ENCODE measurements at places on chromosomes 11 and 22. TPM values are rescaled to one million over a fixed set of nuclear protein-coding genes. Genes with fewer than 3 reads are reported as not detected.

- no peak overlapping the region for H3K27ac ChIP-seq
- peaks cover 28% of the 10 kb centered on the region for H3K4me1 ChIP-seq
- no peak overlapping the region for H3K4me3 ChIP-seq
- no peaks in the 10 kb centered on the region for H3K27me3 ChIP-seq
- DNase-seq = peak; percentile 32
- no peaks in the 10 kb centered on the region for H3K36me3 ChIP-seq
These were observed 3.2 kb downstream of the TTLL12 start for GRCh38 chr22:43183496-43184277.

HOATZ gene
- total RNA-seq = 0.43 TPM

DNA sequence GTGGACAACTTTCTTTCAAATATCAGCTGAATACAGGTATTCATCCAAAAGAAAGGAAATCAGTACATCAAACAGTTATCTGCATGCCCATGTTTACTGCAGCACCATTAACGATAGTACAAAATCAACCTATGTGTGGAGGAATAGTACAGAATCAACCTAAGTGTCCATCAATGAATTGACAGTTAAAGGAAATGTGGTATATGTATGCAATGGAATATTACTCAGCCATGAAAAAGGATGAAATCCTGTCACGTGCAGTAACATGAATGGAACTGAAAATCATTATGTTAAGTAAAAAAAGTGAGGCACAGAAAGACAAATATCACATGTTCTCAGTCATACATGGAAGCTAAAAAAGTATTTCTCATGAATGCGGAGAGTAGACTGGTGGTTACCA lies 132.3 kb downstream of the MED15 start:
- DNase-seq = no peak
- no peak overlapping the region for H3K27ac ChIP-seq
- no peak overlapping the region for H3K4me3 ChIP-seq
- no peaks in the 10 kb centered on the region for H3K4me1 ChIP-seq

DNA sequence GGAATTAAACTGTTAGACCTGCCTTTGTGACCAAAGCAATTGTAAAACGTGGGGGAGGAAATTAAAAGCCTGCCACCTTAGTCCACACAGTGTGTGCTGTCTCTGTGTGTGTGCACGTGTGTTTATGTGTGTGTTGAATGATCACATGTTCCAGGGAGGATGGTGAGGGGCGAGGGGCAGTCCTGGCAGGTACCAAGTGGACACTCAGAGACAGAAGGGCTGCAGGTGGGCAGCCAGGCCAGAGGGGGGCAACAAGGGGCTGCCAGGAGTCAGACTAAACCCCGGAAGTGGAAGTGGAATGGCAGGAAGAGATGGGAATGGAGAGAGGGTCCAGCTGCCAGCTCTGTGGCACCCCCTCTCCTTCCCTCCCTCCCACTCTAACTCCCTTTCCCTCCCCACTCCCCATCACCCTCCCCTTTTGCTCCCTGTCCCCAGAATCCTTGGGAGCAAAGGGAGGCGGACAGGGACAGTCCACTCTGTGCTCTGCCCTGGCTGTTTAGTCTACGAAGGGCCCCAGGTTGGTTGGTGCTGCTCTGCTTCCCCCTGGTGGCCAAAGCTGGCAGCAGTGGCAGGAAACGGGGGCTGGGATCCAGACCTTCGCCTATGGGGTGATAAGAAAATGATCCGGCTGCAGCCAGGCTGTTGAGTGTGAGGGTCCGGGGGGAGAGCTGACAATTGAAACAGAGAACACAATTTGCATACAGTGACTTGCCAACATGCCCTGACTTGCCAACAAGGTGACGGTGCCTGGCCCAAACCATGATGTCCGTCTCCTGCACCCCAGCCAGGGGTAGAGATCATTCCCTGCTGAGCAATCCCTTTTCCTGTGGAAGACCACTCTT lies 24.4 kb downstream of the P2RY2 start:
- no peak overlapping the region for H3K27ac ChIP-seq
- H3K4me3 ChIP-seq = no peak overlapping the region
- peaks cover 3% of the 10 kb centered on the region for H3K27me3 ChIP-seq

IFITM10 gene
- 5.1 TPM for total RNA-seq

IFITM1 gene
- 631 TPM for total RNA-seq

SPDYC gene
- total RNA-seq = not detected

DNA sequence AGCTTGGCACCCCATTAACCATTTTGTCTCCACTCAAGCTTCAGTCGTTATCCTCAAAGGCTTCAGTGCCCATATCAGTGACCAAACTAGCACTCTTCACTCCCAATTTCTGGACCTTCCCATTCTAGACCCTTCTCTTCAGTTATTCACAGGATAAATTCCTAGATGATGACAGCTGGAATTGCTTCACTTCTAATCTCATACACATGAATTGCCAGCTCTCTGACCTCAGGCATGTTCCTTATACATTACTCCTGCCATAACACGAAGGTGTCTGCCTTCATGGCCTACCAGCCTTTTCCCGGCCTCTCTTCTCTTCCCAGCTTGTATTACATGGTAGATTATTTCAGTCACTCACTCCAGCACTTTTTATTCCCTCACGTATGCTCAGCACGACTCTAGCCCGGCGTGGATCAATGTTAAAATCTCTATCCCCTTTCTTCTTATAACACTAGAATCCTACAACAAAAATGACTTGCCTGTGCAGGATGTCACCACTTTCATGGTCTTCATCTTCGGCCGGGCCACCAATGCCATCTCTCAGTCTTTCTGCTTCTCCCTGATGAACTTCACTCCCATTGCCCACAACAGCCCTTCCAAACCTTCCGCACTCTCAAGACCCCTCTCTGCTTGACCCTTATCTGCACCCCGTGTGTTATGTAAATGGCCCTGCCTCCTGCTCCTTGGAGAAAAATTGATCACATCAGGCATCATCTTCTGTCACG lies 36.9 kb downstream of the EIF3F start:
- H3K27ac ChIP-seq = no peak overlapping the region
- no peaks in the 10 kb centered on the region for H3K36me3 ChIP-seq
- peaks cover 20% of the 10 kb centered on the region for H3K4me1 ChIP-seq
- H3K4me3 ChIP-seq = no peak overlapping the region
- peak; percentile 23 for DNase-seq
- H3K27me3 ChIP-seq = no peaks in the 10 kb centered on the region

ST14 gene
- 1.4 TPM for total RNA-seq

- no peak overlapping the region for H3K27ac ChIP-seq
- no peak overlapping the region for H3K4me3 ChIP-seq
- peak; percentile 1 for DNase-seq
- no peaks in the 10 kb centered on the region for H3K4me1 ChIP-seq
These were observed 742.1 kb upstream of the TENM4 start for GRCh38 chr11:80182901-80183300.

DNA sequence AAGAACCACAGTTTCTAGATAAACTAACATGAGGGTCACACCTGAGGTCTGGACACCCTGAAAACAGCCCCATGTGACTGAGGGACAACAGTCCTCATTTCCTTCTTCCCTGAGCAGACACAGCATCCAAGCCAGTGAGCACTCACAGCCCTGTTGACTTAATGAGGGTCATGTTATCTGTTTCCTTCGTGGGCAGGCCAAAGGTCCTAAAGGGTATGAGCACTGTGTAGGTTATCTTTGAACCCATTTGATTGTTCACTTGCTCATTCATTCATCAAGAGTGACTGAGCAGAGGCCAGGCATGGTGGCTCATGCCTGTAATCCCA lies 170.7 kb upstream of the B3GAT1 start:
- H3K27me3 ChIP-seq = no peaks in the 10 kb centered on the region
- H3K27ac ChIP-seq = no peak overlapping the region
- no peaks in the 10 kb centered on the region for H3K4me1 ChIP-seq
- DNase-seq = no peak
- no peaks in the 10 kb centered on the region for H3K36me3 ChIP-seq

GRCh38 chr11:2380807-2381350 lies 3.8 kb downstream of the CD81 start:
- no peaks in the 10 kb centered on the region for H3K27me3 ChIP-seq
- no peak overlapping the region for H3K4me3 ChIP-seq
- H3K4me1 ChIP-seq = peaks cover 42% of the 10 kb centered on the region
- no peak for DNase-seq
- H3K27ac ChIP-seq = no peak overlapping the region

- H3K36me3 ChIP-seq = no peaks in the 10 kb centered on the region
- H3K27ac ChIP-seq = no peak overlapping the region
- H3K27me3 ChIP-seq = no peaks in the 10 kb centered on the region
- no peak overlapping the region for H3K4me3 ChIP-seq
These were observed 35.2 kb upstream of the CSNK1E start for GRCh38 chr22:38352436-38352835.

DNA sequence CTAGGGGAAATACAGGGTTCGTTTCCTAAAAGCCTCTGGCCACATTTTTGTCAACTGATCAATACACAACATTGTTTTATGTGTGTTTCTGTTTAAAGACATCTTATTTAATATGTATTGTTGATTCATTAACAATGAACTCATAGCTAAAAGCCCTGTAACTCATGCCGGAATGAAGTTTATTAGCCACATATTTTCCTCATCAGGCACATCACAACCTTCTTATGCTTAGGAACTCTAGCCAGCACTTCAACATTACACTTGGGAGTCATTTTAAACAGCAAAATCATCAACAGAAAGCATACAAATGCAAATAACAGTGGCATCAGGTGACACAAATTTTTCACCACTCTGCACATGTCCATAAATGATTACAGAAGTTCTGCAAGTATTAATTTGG lies 15.1 kb upstream of the BLID start:
- peaks cover 72% of the 10 kb centered on the region for H3K36me3 ChIP-seq
- peaks cover 21% of the 10 kb centered on the region for H3K4me1 ChIP-seq
- no peaks in the 10 kb centered on the region for H3K27me3 ChIP-seq
- DNase-seq = no peak

DNA sequence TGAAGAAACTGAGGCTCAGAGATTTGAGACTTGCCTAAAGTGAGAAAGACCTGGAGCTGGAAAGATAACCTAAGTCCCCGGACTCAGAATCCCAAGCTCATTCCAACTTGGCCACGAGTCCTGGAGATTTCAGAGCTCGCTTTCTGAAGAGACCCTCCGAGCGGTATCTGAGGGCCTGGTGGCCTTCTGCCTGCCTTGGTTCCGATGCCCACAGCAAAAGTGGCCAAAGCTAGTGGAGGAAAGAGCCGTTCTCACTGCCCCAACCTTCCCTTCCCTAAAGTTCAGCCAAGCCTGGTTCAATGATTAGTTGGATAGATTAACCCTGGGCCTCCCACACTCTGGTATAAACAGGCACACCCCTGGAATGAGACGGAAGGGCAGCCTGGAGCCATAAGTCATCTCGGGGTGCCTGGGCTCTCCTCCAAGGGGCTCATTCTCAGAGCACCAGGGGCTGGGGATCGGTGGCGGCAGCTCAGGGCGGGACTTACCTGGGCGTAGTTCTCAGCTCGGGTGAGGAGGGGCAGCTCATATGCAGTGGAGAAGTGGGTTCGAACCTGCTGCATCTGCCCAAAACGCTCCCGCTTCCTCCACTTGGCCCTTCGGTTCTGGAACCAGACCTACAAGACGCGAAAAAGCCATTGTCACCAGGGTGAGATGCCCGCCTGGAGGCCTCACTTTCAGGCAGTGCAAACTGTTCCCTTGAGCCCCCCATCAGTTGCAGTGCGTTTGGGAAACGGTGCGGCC lies 42.8 kb downstream of the ALX4 start:
- H3K36me3 ChIP-seq = no peaks in the 10 kb centered on the region
- H3K4me3 ChIP-seq = no peak overlapping the region
- DNase-seq = no peak
- H3K27ac ChIP-seq = no peak overlapping the region
- peaks cover 22% of the 10 kb centered on the region for H3K4me1 ChIP-seq

DNA sequence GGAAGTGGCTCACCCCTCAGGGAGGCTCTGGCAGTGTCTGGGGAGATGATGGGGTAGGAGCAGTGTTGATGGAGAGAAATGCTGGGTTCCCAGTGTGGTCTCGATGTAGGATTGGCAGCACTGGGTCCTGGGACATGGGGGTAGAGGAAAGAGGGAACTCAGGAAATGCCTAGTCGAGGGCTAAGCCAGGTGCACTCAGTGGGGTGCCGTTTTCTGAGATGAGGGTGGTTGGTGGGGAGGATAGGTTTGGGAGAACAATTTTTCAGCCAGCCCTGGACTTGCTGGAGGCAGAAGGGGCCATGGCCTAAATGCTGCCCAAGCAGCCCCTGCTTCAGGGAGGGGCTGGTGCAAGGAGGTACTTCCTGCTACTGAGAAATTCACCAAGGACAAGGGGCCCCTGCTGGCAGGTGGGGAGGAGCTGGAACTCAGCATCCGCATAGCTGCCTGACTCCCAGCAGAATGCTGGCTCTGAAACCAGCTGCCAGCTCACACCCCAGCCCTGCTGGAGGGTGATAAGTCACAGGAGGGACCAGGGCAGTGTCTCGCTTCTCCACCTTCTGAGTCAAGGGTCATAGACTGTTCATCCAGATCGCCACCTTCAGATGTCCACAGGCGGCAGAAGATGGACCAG lies 6.0 kb downstream of the CCDC157 start:
- H3K4me1 ChIP-seq = no peaks in the 10 kb centered on the region
- H3K36me3 ChIP-seq = no peaks in the 10 kb centered on the region
- H3K27me3 ChIP-seq = no peaks in the 10 kb centered on the region
- no peak overlapping the region for H3K4me3 ChIP-seq
- no peak for DNase-seq
- H3K27ac ChIP-seq = no peak overlapping the region

- peaks cover 9% of the 10 kb centered on the region for H3K27me3 ChIP-seq
- no peak overlapping the region for H3K27ac ChIP-seq
- H3K36me3 ChIP-seq = no peaks in the 10 kb centered on the region
- DNase-seq = no peak
- H3K4me3 ChIP-seq = no peak overlapping the region
- no peaks in the 10 kb centered on the region for H3K4me1 ChIP-seq
These were observed 25.8 kb upstream of the DAGLA start for GRCh38 chr11:61654397-61654829.

ASCL2 gene
- not detected for total RNA-seq

DNA sequence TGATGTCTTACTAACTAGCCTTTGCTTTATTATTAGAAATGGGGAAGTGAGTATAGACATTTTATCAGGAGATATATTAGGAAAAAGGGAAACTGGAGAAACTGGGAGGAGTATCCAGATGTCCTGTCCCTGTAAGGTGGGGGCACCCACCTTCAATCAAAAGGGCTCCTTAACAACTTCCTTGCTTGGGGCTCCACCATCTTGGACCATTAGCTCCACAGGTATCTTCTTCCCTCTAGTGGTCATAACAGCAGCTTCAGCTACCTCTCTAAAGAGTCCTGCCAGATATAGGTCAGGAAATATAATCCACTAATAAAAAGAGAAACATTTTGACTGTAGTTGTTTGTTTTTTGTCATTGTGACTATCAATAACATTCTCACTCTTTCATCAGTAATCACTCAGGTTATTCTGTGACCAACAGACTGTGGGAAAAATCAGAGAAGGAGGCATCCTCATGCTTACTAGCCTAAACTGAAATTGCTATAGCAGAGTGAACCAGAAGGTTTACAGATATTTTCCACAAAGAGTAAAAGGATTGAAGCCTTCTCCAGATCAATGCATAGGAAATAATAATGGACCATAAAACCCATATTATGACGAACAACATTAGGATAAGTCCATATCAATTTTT lies 10.4 kb downstream of the OR51B4 start:
- H3K4me3 ChIP-seq = no peak overlapping the region
- H3K4me1 ChIP-seq = peaks cover 11% of the 10 kb centered on the region
- H3K27me3 ChIP-seq = no peaks in the 10 kb centered on the region
- DNase-seq = no peak

- DNase-seq = peak; percentile 17
- H3K4me3 ChIP-seq = no peak overlapping the region
- no peaks in the 10 kb centered on the region for H3K36me3 ChIP-seq
- peaks cover 62% of the 10 kb centered on the region for H3K27me3 ChIP-seq
These were observed 66.8 kb downstream of the TSPAN18 start for GRCh38 chr11:44793350-44794090.

Data from astrocyte (in vitro differentiated cells and primary cell).